OCI-LY7 (cell line): ENCODE measurements at places on chromosomes 11 and 22.
A peak's percentile ranks its signal among the peaks of the same experiment; 100 is the strongest.

DNA sequence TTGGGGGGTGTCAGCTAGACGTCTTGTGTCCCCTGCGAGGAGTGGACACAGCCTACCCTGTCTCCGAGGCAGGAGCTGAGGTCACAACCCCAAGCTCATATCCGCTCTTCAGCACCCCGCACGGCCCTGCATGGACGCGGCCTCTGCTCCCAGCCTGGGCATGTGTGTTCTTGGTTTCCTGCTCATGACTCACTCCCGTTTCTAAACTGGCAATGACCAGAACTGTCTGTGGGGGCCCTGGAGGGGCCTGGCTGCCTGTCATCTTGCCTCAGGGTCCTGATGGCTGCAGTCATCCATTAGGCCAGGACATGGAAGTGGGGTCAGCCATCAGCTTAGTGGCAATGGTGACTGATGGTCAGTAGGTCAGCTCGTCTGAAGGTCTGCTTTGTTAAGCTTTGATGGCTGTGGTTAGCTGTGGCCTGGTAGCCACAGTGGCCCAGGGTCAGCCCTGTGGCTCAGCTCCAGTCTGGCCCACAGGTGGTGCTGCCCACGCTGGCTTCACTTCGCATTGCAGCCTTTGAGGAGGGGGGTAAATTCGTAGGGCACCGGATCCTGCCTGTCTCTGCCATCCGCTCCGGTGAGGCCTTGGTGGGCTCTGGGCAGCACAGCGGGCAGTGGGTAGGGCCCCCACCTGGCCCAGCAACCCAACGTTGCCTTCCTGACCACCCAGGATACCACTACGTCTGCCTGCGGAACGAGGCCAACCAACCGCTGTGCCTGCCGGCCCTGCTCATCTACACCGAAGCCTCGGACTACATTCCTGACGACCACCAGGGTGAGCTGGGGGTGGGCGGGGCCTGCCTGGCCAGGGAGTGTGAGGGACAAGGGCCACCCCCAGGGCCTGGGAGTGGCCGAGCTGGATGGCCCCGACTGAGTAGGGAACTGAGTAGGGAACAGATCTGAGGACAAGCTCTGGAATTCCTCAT lies 12.0 kb downstream of the PLCB3 start:
- no peak for DNase-seq

DNA sequence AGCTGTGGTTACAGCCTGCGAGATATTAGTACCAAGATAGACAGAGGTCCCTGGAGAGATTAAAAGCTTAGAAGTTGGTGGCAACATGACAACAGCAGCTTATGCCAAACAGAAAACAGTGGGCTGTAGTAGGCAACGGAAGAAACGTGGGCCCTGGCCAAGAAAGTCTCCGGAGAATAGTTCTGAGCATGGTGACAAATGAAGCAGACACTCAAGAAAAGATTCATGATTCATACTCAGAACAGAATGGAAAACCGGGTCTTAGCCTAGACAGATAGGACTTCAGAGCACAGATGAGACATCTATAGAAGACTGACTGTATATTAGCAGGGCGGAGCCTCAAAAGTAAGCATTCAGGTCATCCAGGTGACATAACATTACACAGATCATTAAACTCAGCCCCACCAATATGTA lies 727.4 kb downstream of the ETS1 start:
- no peak for DNase-seq

GRCh38 chr22:20155330-20156041 lies 4.6 kb upstream of the CCDC188 start:
- DNase-seq, result no peak

- DNase-seq, result no peak
Measured at GRCh38 chr11:105923807-105924206, 98.2 kb downstream of the MSANTD4 start.

DNA sequence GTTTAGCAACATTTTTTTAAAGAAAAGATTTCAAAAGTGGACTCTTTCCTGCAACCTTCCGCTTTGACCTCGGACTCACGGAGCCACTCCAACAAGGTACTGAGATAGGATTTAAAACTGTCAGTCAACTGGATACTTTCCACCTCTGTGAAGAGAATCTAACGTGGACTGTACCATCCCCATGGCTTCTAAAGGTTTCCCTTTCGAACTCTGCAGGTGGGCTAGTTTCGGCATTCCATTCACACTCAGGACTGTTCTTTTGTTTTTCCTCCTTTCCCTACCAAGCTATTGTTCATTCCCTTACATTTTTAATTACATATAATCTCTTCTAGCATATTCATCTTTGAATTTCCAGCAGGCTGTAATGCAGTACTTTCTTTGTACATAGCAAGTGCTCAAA lies 88.5 kb upstream of the AKIP1 start:
- DNase-seq, result no peak

GRCh38 chr22:33569018-33569417 lies 351.3 kb downstream of the LARGE1 start:
- DNase-seq, result peak; percentile 62

GRCh38 chr11:70397336-70397982 lies 870 bp upstream of the CTTN start:
- DNase-seq, result no peak

DNA sequence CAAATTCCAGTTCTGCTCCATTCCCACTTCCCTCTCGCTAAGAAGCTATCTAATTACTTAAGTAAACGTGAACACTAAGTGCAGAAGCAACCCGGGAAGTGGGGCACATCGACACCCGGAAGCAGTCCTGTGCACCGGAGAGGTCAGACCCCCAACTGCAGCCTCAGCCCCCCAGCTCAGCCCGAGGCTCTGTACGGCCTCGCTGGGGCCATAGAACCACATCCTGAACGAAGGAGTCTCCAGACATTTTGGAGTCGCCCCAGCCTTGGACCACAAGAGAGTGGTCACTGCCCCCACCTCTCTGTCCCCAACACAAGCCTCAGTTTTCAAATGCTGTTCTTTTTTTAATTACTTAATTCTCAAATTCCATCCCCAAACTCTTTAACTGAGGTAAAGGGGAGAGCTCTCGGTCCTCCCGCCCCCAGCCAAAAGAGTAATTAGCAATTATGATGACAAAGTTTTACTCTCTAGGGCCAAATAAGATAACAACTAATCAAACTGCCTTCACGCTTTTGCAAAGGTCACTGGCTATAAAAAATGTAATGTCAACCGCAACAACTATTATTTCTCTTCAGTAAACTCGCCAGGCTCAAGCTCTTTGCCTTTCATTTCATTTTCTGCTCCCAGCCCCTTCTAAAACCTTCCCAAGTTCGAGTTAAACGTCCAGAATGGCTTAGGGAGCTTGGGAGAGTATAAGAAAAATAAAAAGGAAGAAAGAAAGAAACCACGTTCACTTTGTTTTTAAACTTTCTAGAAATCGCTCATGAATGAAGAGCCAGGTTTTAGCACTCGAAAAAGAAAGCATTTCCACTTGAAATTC lies 2.2 kb downstream of the PAX6 start:
- no peak for DNase-seq

DNA sequence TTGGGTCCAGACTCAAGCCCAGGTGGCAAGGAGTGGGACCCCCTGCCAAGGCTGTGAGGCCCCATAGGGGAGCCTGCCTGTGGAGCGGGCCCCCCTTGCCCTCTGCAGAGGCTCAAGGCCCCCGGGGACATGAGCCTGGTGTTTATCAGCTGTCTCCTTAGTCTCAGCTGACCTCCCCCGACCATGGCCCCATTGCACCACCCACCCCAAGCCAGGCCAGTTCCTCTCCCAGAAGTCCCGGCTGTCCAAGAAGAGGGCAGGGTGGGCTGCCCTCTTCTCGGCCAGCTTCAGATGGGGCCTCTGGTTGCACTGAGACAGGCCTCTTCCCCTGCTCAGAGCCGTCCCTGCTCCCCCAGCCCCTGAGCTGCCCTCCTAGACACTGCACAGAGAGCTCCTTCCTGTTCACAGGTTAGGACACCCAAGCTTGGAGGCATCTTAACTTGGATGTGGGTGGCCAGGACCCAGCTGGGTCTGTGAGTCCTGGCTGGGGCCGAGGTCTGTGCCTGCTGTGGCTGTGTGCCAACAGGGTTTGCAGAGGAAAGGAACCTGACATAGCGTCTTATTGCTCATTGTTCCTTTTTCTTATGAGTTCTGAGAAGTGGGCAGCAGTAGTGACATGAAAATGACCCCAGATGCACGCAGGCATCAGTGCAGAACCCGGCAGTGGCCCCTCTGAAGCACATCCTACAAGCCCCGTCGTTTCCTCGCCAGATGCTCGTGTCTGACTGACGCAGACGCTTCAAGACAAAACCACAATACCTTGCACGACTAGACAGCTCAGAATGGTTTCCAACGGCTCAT lies 5.4 kb downstream of the TRABD start:
- peak; percentile 94 for DNase-seq

GRCh38 chr11:44133335-44133946 lies 38.0 kb downstream of the EXT2 start:
- peak; percentile 18 for DNase-seq

- no peak for DNase-seq
Measured at GRCh38 chr22:37333724-37334460, 51.6 kb downstream of the CYTH4 start.

DNA sequence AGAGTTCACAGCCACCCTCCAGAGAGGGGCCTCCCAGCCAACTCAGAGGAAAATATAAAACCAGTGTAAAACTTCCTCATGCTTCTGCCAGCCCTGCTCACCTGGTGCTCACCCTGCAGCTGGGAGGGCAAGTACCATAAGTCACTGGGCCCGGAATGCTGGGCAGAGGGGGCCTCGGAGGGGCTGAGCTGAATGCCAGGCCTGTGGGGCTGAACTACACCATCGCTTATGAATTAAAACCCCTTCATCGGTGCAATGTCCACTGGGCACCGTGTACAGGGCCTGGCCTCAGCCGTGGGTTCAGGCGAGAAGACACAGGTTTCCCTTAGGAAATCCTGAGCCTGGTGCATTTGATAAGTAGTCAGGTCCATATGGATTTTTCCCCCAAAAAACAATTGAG lies 828.6 kb downstream of the TBC1D22A start:
- DNase-seq, result no peak

DNA sequence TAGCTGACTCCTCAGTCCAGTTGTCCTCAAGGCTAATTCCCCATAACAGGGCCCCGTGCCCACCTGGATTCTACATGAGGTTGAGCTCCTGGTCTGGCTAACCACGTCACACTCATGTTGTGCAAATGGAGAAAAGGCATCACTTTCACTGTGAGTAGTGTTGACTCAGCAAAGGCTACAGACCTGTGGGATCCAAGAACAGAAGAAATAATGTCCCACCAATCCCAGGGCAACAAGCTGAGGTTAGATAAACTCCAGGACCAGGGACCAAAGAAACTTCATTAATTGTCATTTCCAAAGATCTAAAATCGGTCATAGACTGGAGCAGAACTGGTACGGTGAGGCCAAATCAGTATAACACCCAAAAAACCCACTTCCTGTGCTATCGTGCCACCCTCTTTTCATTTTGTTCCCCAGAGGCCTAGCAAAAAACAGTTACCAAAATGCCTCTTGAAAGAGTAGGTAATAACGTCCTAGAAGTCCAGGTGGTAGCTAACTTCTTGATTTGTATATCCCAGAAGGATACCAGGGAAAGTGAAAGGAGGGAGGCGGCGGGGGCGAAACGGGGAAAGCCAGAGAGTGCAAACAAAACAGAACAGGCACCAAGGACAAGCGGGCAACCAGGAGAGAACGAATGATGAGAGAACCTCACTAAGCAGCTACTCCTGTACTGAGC lies 1.4 kb downstream of the PCSK7 start:
- DNase-seq, result peak; percentile 69

GRCh38 chr22:44354288-44354687 lies 41.5 kb upstream of the SHISAL1 start:
- DNase-seq, result no peak

GRCh38 chr11:122714004-122714403 lies 58.5 kb downstream of the UBASH3B start:
- DNase-seq, result no peak

- no peak for DNase-seq
Measured at GRCh38 chr11:36309779-36310178, 13.7 kb downstream of the PRR5L start.

DNA sequence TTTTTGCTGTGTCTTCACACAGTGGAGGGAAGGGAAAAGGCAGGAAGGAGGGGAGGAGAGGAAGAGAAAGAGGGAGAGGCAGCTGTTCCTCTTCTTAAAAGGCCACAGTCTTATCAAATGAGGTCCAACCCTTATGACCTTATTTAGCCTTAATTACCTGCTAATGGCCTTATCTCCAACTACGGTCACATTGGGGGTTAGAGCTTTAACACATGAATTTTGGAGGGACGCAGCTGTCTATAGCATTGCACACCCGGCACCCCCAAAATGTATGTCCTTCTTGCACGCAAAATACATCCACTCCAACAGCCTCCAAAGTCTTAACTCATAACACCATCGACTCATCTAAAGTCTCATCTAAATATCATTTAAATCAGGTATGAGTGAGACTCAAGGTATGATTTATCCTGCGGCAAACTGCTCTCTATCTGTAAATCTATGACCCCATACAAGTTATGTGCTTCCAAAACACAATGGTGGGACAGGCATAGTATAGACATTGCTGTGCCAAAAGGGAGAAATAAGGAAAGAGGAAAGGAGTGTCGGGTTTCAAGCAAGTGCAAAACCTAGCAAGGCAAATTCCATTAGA lies 45.0 kb upstream of the ASPHD2 start:
- no peak for DNase-seq

DNA sequence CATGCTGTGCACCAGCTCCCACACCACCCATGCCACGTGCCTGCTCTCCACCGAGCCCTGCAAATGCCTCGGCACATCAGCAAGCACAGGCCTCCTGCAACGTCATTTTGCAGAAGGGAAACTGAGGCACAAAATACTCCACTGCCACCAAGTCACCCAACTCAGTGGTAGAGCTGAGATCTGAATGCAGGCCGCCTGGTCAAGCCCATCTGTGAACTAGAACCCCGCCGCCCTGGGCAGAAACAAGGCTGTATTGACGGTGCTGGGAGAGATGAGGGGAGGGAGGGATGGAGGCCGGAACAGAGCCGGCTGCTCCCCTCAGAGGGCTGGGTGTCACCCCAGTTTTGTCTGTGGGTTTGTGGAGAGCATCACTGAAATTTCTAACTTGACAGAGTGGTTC lies 81.4 kb downstream of the CDKN1C start:
- no peak for DNase-seq

GRCh38 chr11:61335355-61335710 lies 2.3 kb downstream of the TKFC start:
- peak; percentile 11 for DNase-seq

GRCh38 chr11:92892802-92893684 lies 76.4 kb upstream of the MTNR1B start:
- DNase-seq, result no peak

DNA sequence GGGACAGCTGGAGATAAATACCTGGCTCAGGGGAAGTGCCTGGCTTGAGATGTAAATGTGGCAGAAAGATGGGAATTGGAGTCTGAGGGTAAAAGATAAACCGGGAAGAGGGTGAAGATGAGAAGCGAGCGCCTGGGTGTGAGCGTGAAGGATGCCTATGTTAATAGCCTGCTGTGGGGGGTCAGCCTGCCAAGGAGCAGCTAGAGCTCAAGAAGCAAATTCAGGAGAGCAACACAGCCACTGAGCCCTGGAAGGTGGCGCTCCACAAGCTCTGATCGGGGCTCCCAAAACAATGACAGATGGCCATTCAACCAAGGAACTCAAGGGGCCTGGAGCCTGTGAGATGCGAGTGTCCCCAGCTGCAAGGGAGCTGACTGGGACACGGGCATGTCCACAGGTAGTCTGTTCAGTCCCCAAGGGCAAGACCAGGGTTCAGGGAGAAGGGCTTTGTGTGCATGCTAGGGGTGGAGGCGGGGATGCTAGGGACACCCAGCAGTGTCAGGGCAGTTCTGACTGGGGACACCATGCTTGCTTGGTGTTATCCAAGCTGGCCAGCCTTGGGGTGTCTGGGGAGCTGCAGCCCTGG lies 2.8 kb downstream of the GSC2 start:
- no peak for DNase-seq
